Foreskin fibroblast (primary cell): ENCODE measurements at places on chromosomes 12 and 14.

- DNase-seq, result no peak
Observed at GRCh38 chr12:38759621-38760020, 145.8 kb downstream of the CPNE8 start.

GRCh38 chr12:22856178-22856577 lies 231.2 kb downstream of the ETNK1 start:
- peak; percentile 51 for DNase-seq

GRCh38 chr14:103161054-103161397 lies 37.8 kb downstream of the TNFAIP2 start:
- DNase-seq, result no peak

DNA sequence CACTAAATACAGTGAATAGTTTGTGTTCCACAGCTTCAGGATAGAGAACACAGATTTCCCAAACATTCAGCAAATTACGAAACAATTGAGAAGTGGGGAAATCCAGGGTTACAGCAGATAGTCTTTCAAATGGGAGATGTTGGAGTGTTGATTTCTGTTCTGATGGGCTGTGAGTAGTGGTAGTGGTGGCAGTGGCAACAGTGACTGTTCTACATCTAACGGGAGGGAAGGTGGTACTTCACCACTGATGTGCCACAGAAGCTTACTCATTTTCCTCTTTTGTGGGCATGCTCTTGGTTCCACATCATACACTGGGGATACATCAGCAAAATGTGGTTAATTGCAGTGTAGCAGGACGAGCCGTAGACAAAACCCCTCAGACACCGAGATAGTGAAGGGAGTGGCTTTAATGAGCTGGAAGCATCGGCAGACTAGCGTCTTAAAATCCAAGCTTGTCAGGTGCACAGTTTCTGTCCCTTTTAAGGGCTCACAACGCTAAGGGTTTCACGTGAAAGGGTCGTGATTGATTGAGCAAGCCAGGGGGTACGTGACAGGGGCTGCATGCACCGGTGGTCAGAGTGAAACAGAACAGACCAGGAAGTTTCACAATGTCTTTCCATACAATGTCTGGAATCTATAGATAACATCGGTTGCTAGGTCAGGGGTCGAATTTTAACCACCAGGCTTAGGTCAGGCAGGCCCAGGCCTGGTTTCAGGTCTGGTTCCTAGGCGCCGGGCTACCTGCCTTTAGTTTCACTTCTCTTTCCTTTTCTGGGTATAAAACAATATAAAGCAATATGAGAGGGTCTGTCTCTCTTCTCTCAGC lies 330.6 kb upstream of the FBXO33 start:
- DNase-seq, result no peak

DNA sequence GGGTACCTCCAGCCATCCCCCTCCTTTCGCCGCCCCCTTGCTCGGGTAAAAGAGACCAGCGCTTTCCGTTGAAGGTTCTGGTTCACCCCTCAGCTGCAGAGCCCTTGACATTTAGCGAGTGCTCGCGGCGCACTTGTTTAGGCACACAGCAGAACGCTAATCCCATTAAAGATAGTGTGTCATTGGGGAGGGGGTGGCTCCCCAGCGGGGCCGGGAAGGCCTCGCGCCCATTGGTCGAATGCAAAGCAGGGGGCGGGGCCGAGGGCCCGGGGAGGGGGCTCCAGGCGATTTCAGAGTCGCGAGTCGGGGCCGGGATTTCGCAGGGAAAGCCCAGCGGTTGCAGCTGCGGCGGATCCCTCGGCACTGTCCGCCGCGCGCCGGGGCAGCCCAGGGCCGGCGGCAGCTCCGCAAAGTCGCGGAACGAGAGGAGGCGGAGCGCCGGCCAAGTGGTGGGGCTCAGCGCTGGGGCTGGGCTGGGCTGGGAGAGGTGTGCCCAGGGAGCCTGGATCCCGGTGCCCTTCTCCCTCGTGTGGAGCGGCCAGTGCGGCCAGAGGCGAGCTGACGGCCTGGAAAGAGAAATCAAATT lies 122.9 kb downstream of the TSPAN9 start:
- DNase-seq, result peak; percentile 50

GRCh38 chr12:66589095-66589494 lies 89.8 kb downstream of the GRIP1 start:
- DNase-seq, result no peak

- no peak for DNase-seq
Observed at GRCh38 chr14:66085224-66085623, 400.9 kb upstream of the CCDC196 start.

DNA sequence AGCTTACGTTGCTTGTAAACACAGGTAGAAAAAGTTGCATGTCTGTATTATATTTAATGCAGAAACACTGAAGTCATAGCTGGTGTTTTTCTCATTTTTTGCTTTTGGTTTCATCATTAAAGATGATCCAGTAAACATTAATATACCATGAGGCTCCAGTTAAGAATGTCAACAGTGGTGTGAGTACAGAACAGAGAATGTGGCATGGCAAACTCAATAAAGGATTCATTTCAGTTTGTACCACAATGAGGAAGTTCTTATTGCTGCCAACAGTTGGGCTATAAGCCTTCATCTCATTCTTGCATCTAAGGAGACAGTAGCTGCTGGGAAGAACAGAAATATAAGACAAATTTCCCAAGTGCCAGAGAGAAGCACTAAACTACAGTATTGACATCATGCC lies 72.1 kb upstream of the ST8SIA1 start:
- no peak for DNase-seq

DNA sequence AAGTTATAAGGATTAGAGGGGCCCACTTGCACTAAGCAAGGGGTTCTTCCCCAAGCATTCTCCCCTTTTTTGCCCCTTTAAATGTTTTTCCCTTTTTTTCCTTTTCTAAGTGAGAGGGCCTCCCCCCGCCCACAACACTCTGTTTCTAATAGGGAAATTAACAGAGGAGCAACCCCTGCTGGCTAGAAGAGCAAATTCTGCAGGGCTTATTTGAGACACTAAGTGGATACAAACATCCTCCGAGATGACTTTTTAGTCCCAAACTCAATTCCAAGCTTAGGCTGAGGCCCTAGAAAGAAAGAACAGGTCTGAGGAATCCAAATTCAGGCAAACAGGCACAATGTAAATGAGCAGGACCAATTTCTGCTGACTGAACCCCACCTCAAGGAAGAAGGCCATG lies 138.9 kb downstream of the GPR65 start:
- DNase-seq, result no peak

DNA sequence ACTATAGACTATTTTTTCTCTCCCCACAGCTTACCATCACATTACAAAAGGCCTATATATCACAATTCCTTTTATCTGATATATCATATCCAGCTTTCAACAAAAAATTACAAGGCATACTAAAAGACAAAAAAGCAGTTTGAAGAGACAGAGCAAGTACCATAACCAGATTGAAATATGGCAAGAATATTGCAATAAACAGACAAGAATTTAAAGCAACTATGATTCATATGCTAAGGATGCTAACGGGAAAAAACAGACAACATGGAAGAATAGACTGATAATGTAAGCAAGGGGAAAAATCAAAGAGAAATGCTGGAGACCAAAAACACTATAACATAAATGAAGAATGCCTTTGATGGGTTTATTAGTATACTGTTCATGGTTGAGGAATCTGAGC lies 40.7 kb downstream of the LRP6 start:
- DNase-seq, result no peak

DNA sequence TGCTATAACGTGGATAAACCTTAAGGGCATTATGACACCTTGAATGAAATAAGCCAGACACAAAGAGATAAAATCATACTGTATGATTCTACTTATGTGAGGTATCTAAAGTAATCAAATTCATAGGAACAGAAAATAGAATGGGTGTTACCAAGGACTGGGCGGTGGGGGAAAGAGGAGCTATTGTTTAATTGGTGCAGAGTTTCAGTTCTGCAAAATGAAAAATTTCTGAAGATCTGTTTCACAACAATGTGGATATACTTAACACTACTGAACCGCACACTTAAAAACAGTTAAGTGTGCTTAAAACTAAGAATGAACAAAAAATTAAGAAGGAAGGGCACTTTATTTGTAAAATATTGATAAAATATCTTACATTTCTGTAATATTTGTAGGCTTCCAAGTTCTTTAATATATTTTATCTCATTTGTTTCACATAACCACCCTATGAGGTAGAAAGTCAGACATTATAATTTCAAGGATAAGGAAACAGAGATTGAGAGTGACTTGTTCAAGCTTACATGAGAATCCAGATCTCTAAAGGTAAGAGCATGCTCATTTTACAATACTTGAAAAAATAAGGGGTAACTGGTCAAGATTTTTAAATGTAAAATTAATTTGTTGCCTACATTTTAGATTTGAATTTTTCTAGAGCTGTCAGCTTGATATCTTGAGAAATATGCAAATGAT lies 14.9 kb downstream of the LTA4H start:
- DNase-seq, result no peak

GRCh38 chr14:65115615-65116014 lies 13.3 kb upstream of the MAX start:
- no peak for DNase-seq
